NCI-H526 (cell line): ENCODE measurements at places on chromosomes 1 and 21.
A peak's percentile ranks its signal among the peaks of the same experiment; 100 is the strongest.

GRCh38 chr1:39525366-39526165 lies 34.1 kb downstream of the BMP8A start:
- DNase-seq = no peak

GRCh38 chr1:20343149-20343937 lies 52.7 kb downstream of the VWA5B1 start:
- peak; percentile 4 for DNase-seq

DNA sequence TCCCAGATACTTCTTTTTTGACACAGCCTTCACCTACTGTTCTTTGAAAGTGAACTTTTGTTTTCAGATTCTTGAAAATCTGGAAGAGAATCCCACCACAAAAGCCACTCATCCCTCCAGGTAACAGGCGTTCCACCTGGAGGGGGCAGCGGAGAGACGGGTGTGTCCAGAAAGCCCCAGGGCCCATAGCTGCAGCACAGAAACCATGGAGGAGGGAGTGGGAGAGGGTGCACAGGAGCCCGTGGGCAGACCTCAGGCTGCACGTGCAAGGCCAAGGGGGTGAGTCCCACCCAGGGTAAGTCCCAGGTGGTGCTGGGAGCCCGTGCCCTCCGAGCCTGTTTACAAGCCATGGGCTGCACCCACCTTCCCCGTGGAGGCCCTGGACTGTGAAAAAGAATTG lies 86.5 kb downstream of the PSMG1 start:
- no peak for DNase-seq

GRCh38 chr1:167509587-167509986 lies 8.7 kb downstream of the CD247 start:
- no peak for DNase-seq

DNA sequence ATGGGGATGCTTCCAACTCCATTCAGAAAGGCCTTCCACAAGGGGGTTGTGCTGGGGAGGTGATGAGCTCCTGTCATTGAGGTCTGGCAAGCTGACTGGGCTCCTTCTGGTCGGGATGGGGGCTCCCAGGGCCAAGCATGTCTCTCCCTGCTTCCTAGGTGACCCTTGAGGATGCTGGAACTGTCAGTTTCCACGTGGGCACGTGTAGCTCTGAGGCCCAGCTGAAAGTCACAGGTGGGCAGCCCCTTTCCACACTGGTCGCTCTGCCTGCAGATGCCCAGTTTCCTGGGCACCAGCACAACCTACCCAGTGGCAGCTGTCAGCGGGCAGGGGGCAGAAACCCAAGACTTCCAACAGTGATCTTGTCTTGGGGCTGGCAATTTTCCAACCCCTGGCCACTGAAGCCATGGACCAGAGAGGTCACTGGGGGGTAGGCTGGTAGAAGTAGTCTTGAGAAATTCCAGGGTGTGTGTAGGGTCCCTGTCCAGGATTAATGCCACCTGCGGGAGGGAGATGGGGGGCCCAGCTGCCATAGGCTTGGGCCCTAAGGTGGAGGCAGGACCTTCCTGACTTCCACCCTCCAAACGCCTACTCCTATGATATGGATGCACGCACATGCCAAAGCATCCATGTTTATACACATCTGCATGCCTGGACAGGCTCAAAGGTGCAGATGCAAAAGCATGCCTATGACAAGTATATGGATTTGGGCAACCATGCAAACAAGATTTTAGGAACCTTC lies 97.1 kb downstream of the TRIM11 start:
- DNase-seq = no peak

GRCh38 chr1:181485287-181486097 lies 2.2 kb downstream of the CACNA1E start:
- DNase-seq = peak; percentile 46

GRCh38 chr1:15332952-15333715 lies 76.6 kb upstream of the EFHD2 start:
- no peak for DNase-seq

DNA sequence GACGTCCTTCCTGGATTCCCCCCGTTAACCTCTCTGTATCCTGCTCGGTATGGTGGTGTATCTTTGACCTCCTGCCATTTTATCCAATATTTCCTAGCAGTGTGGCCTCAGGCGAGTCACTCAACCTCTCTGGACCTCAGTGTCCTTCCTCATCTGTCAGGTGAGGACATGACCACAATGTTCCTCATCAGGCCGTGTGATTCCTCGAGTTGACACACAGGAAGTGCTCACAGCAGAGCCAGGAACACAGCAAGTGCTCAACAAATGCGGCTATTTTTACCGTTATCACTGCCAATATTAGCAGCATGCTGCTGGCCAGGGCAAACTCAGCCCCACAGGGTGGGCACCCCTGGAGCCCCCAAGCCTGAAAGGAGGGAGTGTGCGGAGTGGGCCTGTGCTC lies 450.2 kb downstream of the KIF26B start:
- no peak for DNase-seq

DNA sequence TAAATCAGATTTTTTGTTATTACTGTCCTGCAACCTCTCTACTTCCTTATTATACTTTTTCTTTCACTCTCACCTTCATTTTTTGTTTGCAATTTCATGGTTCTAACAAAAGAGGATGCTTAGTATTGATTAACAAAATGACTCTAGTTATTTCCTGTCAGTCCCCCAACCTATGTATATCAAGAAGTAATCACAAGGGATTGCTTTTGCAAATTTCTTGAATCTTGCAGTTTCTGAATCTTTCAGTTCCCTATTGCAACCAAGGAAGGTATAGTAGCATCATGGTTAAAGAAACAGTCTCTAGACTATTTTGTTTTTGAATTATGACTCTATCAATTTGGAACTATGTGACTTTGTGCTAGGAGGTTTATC lies 446.9 kb downstream of the NEGR1 start:
- no peak for DNase-seq

GRCh38 chr1:224304767-224305166 lies 25.2 kb downstream of the NVL start:
- no peak for DNase-seq

DNA sequence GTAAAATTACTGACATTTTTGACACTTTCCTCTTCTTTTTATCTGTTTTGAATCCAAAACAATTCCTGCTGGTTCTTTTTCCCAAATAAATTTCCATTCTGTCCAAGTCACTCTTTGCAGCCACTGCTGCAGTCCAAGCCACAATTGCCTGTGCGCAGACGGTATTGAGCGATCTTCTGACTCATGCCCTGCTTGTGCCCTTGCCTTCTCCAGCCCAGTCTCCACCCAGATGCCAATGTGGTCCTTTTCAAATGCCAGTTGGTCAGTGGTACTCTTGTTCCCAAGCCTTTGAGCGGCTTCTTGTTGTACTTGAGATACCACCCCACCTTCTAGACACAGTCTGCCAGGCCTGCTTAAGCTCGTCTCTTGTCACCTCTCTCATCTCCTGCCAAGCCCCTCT lies 78.9 kb downstream of the CAMTA1 start:
- DNase-seq = no peak

GRCh38 chr1:238196516-238196915 lies 305.8 kb upstream of the ZP4 start:
- no peak for DNase-seq

- DNase-seq = no peak
Observed at GRCh38 chr1:187630653-187631380, 802.1 kb downstream of the PLA2G4A start.

- no peak for DNase-seq
Observed at GRCh38 chr1:28147264-28148094, 29.0 kb downstream of the PTAFR start.

DNA sequence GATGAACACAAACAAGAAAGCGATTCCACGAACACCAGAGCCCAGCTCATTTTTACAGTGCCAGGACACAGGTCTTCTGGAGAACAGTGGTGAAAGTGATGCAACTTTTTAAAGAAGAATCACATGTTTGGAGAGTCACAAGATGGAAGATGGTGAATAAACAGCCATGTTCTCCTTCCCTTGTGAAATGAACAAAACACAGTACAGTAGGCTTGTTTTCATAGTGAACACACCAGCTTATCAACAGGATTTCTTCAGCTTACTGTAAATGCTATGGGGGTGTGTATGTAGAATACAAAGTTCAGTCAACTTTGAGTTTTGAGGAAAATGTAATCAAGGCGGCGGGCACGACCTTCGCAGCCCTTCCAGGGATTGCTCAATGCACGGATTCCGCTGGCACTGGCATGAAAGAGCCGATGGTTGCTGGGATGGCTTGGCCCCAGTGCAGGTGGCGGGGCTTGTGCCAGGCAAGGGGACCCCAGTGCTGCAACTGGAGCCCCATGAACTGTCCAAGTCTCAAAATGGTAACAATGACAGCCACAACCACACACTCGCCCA lies 9.7 kb downstream of the TMPRSS3 start:
- no peak for DNase-seq

DNA sequence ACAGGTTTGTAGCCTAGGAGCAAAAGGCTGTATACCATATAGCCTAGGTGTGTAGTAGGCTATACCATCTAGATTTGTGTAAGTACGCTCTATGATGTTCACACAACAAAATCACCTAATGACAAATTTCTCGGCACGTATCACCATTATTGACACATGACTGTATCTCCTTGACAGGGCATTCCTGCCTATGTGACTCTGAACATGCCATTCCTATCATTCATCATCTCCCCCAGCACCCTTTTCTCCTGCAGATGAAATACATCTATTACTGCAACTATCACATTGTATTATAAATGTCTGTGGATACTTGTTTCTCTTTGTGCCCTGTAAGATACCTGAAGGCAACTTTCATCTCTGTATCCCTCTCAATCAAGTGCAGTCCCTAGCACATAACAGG lies 29.9 kb downstream of the TP53BP2 start:
- DNase-seq = no peak

GRCh38 chr1:154571964-154572288 lies 4.3 kb downstream of the CHRNB2 start:
- DNase-seq = no peak

DNA sequence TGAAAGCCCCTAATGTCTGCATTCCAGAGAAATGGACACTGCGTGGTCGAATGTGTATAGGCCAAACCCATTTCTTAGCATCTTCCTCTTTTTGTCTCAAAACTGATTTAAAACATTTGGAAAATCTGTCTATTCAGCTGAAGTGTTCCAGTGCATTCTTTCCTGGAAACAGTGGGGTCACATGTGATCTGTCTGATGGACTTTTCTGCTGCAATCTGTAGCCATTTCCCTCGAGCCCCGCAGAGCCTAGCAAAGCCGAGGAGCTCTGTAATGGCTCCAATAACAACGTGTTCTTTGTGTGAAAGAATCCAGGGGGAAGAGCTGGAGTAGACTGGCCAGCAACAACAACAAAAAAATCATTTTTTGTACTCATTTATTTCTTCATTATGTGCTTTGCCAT lies 329.3 kb downstream of the BARHL2 start:
- DNase-seq = no peak

DNA sequence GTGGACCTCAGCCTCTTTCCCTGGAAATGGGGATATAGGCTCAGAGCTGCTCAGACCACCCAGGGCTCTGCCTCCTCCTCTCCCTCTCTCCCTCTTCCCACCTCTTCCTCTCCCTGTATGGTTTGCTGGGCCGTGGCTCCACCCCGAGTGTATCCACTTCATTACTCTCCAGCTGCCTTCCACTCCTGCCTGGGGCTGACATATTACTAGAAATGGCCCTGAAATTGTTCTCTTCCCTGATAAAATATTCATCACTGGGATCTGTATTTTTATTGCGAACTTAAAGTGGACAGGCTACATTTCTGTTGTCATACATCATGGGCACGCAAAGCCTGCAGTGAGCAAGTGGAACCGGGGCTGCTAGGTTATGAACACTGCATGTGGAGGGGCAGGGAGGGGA lies 225.0 kb downstream of the HHAT start:
- DNase-seq = no peak

- DNase-seq = no peak
Observed at GRCh38 chr1:50666849-50667248, 243.6 kb upstream of the DMRTA2 start.

- peak; percentile 75 for DNase-seq
Observed at GRCh38 chr1:41918450-41919043, at the start of gene HIVEP3. Gene HIVEP3, minus strand, starts transcription at chr1:41918922.

- DNase-seq = no peak
Observed at GRCh38 chr1:41513383-41513735, 28.9 kb upstream of the EDN2 start.
